ENCODE measurements at places on chromosomes 12 and 14.

GRCh38 chr12:32493282-32493681 lies 93.9 kb downstream of the FGD4 start:
- no peak for DNase-seq

GRCh38 chr14:27890259-27890658 lies 876.3 kb upstream of the FOXG1 start:
- no peak for DNase-seq

- no peak for DNase-seq
Measured at GRCh38 chr14:33454707-33455106, 496.2 kb downstream of the EGLN3 start.

DNA sequence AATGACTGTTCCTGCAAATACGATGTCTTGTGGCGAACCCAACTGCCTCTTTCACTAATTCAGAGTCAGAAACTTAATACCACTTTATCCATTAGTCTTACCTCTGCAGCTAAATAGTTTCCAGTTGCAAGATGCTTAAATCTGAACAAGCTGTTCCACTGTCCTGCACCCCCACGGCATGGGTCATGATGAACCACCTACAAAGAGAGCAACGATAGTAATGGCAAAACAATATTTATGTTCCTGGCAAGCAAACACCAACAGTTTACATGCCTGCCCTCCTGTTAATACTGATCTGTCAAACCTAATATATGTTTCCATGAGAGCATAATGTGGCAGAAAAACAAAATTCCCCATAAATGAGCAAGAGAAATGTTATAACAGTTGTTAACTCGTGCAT lies 121.9 kb downstream of the ITPR2 start:
- no peak for DNase-seq

GRCh38 chr12:98420461-98420860 lies 94.9 kb upstream of the TMPO start:
- DNase-seq, result no peak

DNA sequence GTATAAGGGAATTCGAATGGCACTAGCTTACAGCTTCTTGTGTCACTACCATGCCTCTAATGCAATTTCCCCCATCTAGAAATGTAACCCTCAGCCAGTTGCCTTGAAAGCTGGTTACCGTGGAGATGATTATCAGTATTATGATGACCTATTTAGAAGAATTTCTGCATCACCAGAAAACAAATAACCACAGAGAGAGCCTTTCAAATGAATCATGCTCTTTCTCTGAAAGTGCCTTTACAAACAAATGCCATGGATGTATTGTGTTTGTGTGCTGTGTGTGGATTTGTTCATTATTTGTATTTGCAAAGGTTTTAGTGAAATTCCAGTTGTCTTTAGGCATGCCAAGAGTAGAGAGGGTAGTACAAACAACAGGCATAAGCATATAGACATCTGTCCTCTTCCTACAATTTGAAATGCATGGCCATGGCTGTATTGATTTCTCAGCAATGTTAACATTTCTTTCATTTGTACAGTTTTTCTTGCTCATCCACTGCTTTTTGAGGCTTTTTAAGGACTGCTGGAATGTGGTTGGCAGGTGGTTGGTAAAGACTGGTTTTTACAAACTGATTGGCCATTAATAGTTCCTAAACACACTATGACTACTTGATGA lies 266.5 kb downstream of the PAWR start:
- DNase-seq, result no peak

Measured in midbrain (tissue), 1 donor.